ENCODE measurements at places on chromosomes 12 and 14. TPM values are rescaled to one million over a fixed set of nuclear protein-coding genes. Genes with fewer than 3 reads are reported as not detected.

GRCh38 chr12:52307836-52308805, 13.1 kb downstream of the KRT83 start:
- H3K4me3 ChIP-seq, result peak overlapping the region; percentile 86
- H3K36me3 ChIP-seq, result no peaks in the 10 kb centered on the region
- peak; percentile 89 for DNase-seq
- H3K4me1 ChIP-seq, result peaks cover 54% of the 10 kb centered on the region

- no peak overlapping the region for H3K27ac ChIP-seq
- no peaks in the 10 kb centered on the region for H3K36me3 ChIP-seq
- H3K4me1 ChIP-seq, result no peaks in the 10 kb centered on the region
Measured at GRCh38 chr14:70166530-70167203, 22.1 kb downstream of the SLC8A3 start.

- no peaks in the 10 kb centered on the region for H3K36me3 ChIP-seq
- H3K27me3 ChIP-seq, result peaks cover 3% of the 10 kb centered on the region
- H3K4me3 ChIP-seq, result no peak overlapping the region
- no peaks in the 10 kb centered on the region for H3K4me1 ChIP-seq
Measured at GRCh38 chr12:108424026-108424425, 84.9 kb upstream of the CMKLR1 start.

GRCh38 chr12:92049403-92049802, 96.2 kb downstream of the BTG1 start:
- H3K27ac ChIP-seq, result no peak overlapping the region
- H3K36me3 ChIP-seq, result peaks cover 10% of the 10 kb centered on the region
- no peak overlapping the region for H3K4me3 ChIP-seq
- H3K4me1 ChIP-seq, result no peaks in the 10 kb centered on the region
- no peak for DNase-seq

GRCh38 chr12:70555081-70555480, 82.1 kb downstream of the PTPRB start:
- no peak overlapping the region for H3K27ac ChIP-seq
- no peaks in the 10 kb centered on the region for H3K4me1 ChIP-seq
- no peak overlapping the region for H3K4me3 ChIP-seq
- H3K36me3 ChIP-seq, result peaks cover 7% of the 10 kb centered on the region
- H3K27me3 ChIP-seq, result no peaks in the 10 kb centered on the region

- H3K27ac ChIP-seq, result no peak overlapping the region
- peaks cover 32% of the 10 kb centered on the region for H3K36me3 ChIP-seq
- no peaks in the 10 kb centered on the region for H3K27me3 ChIP-seq
- peaks cover 10% of the 10 kb centered on the region for H3K4me1 ChIP-seq
Measured at GRCh38 chr12:122333142-122334087, 67.1 kb upstream of the VPS33A start.

DNA sequence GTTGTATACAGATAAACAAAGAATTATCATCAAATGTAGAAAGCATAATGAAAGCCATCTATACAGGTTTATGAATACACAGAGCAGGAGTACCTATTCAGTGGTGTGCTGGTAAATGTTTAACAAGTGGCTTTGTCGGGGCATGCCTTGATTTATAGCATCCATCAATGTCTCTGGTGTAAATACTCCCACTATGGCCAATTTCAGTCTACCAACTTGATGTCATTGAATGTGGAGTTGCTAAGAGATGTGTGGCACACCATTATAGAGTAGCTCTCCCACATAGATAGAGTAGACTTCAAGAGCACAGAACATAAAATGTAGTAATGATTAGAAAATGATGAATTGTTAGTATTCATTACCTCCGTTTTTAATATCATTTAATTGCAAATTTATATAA, 9.3 kb downstream of the GRIP1 start:
- H3K4me1 ChIP-seq, result no peaks in the 10 kb centered on the region
- DNase-seq, result no peak
- no peak overlapping the region for H3K4me3 ChIP-seq
- no peaks in the 10 kb centered on the region for H3K36me3 ChIP-seq
- H3K27ac ChIP-seq, result no peak overlapping the region

DNA sequence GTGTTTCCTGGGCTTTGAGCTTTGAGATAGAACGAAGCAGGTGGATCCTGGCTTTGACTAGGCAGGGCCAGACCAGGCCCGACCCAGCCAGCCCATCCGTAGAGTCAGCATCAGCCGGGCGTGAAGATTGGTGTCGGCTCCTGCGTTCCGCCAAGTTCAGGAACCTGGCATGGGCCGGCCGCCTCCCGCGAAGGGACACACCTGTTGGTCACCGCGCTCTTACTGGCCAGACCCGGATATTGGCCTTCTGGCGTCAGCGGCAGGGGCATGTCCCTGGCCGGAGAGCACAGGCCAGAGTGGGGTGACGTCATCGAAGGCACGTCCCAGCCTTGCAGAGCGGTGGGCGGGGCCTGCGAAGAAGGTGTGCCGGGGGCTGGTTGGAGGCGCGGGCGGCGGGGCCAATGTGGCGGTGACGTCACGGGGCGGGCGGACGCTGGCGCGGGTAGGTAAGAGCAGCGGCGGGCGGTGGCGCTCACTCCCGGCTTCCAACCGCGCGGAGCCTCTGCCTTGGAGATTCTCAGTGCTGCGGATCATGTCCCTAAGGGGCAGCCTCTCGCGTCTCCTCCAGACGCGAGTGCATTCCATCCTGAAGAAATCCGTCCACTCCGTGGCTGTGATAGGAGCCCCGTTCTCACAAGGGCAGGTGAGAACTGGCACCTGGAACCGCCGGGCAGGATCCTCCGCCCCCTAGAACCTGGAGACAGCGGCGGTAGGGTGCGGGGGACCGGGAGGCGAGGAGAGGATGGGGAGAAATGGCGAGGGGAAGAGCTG, at the start of gene ARG2:
ARG2 (plus strand) TSS at position 475 of the 771 bp plus-strand sequence; CDS start at position 533, 58 bp downstream.
- peak within 1 kb of the TSS; percentile 94 for H3K27ac ChIP-seq
- H3K4me1 ChIP-seq, result peaks cover 25% of the 10 kb centered on the region
- peak within 1 kb of the TSS; percentile 88 for H3K4me3 ChIP-seq

DNA sequence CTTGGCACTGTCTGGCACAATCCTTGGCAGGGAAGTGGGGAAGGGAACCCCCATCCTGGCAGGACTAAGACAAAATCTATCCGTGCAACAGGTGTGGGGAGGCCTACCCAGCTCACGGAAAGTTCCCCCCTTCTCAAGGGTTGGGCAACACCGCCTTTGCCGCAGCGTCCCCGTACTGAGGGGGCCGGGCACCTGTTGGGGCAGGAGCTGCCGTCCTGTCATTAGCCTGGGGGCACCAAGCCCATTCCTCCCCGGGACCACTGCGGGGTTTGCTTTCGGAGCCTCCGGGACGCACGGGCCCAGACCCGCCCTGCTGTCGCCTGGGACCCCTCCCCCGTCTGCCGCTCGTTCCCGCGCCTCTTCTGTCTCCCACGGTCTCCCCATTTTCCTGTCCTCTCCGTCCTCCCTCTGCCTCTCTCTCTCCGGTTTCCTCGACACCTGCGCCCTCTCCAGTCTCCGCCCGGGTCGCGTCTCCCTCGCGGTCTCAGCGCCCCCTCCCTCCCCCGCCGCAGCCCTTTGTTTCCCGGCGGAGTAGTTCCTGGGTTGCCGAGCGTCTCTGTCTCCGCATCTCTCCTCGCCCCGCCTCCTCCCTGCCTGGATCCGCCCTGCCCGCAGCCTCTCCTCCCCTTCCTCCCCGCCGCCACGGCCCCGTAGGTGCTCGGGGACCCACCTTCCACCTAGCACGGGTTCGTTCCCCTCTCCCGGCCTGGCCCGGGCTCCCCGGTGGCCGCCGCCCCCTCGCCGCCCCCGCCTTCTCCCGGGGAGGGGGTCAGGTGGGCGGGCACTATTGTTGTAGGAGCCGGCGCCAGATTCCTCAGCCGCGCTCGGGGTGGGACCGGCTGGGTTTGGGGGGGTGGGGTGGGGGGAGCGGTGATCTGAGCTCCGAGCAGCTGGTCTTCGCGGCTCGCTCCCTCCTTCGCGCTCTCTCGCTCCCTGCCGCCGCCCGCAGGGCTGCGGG, at the start of gene CACNB3:
CACNB3 (plus strand) TSS at position 624 of the 958 bp plus-strand sequence. CDS start 434 bp downstream, outside the sequence.
- H3K36me3 ChIP-seq, result no peaks in the 10 kb centered on the region
- peaks cover 4% of the 10 kb centered on the region for H3K27me3 ChIP-seq
- peak within 1 kb of the TSS; percentile 85 for H3K4me3 ChIP-seq
- H3K27ac ChIP-seq, result peak within 1 kb of the TSS; percentile 40
- DNase-seq, result peak; percentile 72
- H3K4me1 ChIP-seq, result peaks cover 35% of the 10 kb centered on the region

GRCh38 chr14:67168110-67168441, 21.2 kb upstream of the GARIN2 start:
- H3K27ac ChIP-seq, result no peak overlapping the region
- H3K36me3 ChIP-seq, result peaks cover 5% of the 10 kb centered on the region
- H3K4me1 ChIP-seq, result no peaks in the 10 kb centered on the region
- no peak for DNase-seq
- H3K27me3 ChIP-seq, result no peaks in the 10 kb centered on the region

DNA sequence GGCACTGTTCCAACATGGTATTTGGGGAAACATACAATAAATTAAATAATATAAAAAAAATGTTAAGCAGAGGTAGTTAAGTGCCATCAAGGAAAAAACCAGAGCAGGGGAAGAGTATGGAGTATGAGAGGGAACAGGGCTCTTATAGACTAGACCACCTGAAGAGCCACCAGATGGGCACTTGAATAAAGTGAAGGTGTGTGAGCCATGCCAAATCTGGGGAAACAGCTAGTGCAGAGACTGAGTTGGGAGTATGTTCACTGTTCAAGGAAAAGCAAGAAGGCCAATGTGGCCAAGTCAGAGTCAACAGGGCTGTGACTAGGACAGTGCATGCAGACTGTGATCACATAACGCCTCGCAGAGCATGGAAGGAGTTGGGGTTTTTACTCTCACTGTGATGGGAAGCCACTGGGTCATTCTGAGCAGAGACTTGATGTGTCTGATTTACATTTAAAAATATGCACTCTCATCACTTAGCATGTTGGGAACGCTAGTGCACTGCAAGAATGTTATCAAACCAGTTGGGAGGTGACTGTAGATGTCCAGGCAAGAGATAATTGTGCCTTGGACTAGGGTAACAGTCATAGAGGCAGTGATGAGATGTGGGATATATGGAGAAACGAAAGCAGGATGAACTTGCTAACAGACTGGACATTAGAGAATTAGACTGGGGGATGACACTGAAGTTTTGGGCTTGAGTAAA, 25.6 kb downstream of the NDUFA12 start:
- no peak overlapping the region for H3K4me3 ChIP-seq
- peaks cover 68% of the 10 kb centered on the region for H3K4me1 ChIP-seq
- H3K27ac ChIP-seq, result no peak overlapping the region
- peaks cover 2% of the 10 kb centered on the region for H3K27me3 ChIP-seq

DNA sequence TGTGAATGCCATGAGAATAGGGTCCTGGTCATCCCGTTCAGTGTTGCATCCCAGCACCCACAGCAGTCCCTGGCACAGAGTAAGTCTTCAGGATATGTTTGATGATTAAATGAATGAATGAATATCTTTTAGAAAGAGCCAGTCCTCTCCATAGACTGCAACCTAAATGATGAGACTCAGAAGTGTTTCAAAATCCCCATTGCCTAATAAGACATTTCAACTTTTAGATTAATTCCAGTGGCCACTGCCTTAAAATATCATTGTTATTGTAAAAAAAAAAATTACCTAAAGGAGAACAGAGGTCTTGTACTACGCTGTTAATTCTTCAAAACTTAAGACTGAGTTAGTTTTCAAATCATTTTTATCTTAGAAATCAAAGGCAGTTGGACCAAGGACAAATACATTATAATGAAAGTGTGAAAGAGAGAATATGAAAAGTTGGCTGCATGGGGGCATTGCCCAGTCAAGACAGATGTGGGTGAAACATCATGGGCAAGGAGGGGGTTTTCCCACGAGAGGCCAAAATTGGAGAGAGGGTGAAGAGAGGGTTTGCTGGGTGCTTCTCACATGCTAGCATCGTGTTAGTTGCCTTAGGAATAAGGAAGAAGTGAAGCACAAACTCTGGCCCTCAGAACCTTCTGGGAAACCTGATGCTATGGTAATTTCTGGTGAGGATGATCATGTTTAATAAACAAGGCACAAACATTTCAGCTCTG, 26.3 kb upstream of the CPM start:
- peaks cover 8% of the 10 kb centered on the region for H3K4me1 ChIP-seq
- peaks cover 3% of the 10 kb centered on the region for H3K27me3 ChIP-seq
- H3K36me3 ChIP-seq, result no peaks in the 10 kb centered on the region
- H3K4me3 ChIP-seq, result no peak overlapping the region
- DNase-seq, result no peak

- H3K27me3 ChIP-seq, result no peaks in the 10 kb centered on the region
- DNase-seq, result no peak
- H3K36me3 ChIP-seq, result no peaks in the 10 kb centered on the region
- peak overlapping the region; percentile 68 for H3K27ac ChIP-seq
Measured at GRCh38 chr14:100223332-100224201, 15.4 kb upstream of the YY1 start.

- peaks cover 6% of the 10 kb centered on the region for H3K36me3 ChIP-seq
- DNase-seq, result peak; percentile 63
- peak overlapping the region; percentile 89 for H3K27ac ChIP-seq
- no peaks in the 10 kb centered on the region for H3K27me3 ChIP-seq
- peak overlapping the region; percentile 72 for H3K4me3 ChIP-seq
Measured at GRCh38 chr12:45878630-45879255, 111.6 kb downstream of the SCAF11 start.

DNA sequence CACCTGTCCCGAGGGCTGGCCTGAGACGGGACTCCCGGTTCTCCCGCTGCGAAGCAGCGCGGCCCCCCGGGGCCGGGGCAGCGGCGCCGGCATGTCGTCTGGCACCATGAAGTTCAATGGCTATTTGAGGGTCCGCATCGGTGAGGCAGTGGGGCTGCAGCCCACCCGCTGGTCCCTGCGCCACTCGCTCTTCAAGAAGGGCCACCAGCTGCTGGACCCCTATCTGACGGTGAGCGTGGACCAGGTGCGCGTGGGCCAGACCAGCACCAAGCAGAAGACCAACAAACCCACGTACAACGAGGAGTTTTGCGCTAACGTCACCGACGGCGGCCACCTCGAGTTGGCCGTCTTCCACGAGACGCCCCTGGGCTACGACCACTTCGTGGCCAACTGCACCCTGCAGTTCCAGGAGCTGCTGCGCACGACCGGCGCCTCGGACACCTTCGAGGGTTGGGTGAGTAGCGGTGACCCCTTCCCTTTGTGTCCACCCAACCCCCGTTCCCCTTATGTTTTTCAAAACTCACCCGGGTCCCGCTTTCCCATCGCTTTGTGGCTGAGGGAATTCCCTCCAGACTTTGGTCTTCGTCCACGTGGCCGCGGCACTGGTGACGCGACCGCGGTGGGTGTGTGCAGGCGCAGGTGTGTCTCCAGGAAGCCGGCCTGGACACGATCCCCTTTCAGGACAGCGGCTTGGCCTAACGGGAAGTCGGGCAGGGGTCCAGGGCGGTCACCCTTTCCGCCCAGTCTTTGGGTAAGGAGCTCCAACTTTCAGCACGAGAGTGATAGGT, 826 bp downstream of the PRKCH start:
- peaks cover 12% of the 10 kb centered on the region for H3K27me3 ChIP-seq
- H3K4me3 ChIP-seq, result peak overlapping the region; percentile 100
- H3K36me3 ChIP-seq, result peaks cover 22% of the 10 kb centered on the region
- DNase-seq, result no peak
- H3K27ac ChIP-seq, result peak overlapping the region; percentile 97

GRCh38 chr14:95841668-95842067, 35.0 kb upstream of the TUNAR start:
- no peaks in the 10 kb centered on the region for H3K4me1 ChIP-seq
- H3K36me3 ChIP-seq, result no peaks in the 10 kb centered on the region
- no peak for DNase-seq
- peaks cover 5% of the 10 kb centered on the region for H3K27me3 ChIP-seq

Gene DAO
- polyA plus RNA-seq, result not detected

Gene OR6C2
- polyA plus RNA-seq, result not detected

Gene PRB2
- polyA plus RNA-seq, result not detected

Gene RPL10L
- not detected for polyA plus RNA-seq

Gene STYK1
- 2.8 TPM for polyA plus RNA-seq

Gene ESYT1
- 217 TPM for polyA plus RNA-seq
